Cortex of kidney (tissue), 1 donor: ENCODE measurements at places on chromosomes 2 and 18.

DNA sequence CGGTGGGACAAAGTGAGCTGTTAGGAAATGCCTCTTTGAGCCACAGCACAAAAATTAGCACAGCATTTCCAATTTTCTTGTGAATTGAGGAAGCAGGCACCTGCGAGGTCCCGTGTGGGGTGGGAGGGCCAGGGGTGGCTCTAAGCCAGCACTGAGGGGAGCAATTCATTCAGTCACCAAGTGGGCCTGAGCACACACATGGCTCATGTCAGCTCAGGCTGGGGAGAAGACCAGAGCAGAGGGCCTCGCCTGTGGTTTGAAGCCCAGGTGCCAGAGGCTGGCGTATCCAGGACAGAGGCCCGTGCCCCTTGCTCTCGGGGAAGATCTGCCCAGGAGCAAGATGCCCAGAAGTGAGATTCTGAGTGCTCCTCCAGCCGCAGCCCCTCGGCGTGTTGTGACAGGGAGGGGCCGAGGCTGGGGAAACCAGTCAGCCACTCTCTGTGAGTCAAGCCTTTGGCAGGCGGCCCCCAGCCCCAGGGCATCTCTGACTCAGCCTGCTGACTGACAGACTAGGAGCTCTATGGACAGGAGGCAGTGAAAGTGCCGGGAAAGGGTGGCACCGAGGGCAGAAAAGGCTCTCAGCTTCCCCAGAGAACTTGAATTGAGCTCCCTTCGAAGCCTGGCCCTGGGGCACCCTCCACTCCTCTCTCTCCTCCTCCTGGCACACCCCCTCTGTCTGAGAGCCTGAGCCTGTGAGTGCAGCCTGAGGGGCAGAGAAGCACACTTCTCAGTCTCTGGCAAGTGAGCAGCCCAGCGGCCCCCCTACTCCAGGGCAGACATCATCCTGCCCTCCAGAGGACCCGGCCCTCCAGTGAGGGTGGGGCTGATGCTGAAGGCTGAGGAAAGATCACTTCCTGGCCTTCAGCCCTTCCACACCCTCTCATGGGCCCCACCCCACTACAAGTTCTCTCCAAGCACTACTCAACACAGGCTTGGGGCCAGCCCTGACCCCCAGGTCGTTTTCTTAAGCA, 32.3 kb downstream of the CYP26B1 start:
- no peak for DNase-seq

- no peak for DNase-seq
These were observed 19.5 kb upstream of the GLS start for GRCh38 chr2:190860985-190861680.

GRCh38 chr2:3635171-3635974, 22.6 kb upstream of the ALLC start:
- DNase-seq = no peak

DNA sequence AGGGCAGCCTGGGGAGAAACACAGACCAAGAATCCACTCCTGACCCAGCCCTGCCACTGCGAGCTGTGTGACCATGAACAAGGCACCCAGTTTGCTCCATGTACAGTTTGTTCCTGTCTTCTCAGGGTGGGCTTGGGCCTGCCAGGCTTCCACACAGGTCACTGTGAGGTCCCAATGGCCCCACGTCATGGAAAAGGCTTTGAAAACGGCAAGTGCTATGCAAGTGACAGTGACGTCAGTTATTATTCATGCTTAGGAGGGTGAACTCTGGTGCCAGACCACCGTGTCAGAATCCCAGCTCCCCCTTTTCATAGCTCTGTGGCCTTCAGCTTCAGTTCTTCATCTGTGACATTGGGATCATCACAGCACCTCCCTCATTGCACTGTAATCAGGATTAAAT, 87.1 kb downstream of the TNS1 start:
- no peak for DNase-seq

GRCh38 chr2:64406407-64406774, 47.6 kb upstream of the LGALSL start:
- DNase-seq = no peak

GRCh38 chr2:177885828-177886466, 186.6 kb downstream of the PDE11A start:
- no peak for DNase-seq
